HuH-7 (cell line): ENCODE measurements at places on chromosomes 5 and 9.

GRCh38 chr5:166287866-166288265 is 2003.6 kb upstream of the WWC1 start:
- DNase-seq, result no peak

- no peak for DNase-seq
Observed at GRCh38 chr9:99299211-99300102, 77.4 kb downstream of the SEC61B start.

GRCh38 chr9:16213781-16214515 is 656.5 kb downstream of the BNC2 start:
- DNase-seq, result no peak

GRCh38 chr9:20658677-20659473 is 25.2 kb upstream of the FOCAD start:
- DNase-seq, result no peak

- DNase-seq, result no peak
Observed at GRCh38 chr9:106583751-106584150, 279.2 kb upstream of the ZNF462 start.
